Cardiac septum (tissue), 1 donor: ENCODE measurements at places on chromosomes 2 and 18. TPM values are rescaled to one million over a fixed set of nuclear protein-coding genes. Genes with fewer than 3 reads are reported as not detected.

GRCh38 chr18:53745224-53745967 is 479.1 kb downstream of the MBD2 start:
- DNase-seq = no peak

GRCh38 chr2:69518841-69519240 is 81.6 kb upstream of the NFU1 start:
- DNase-seq = no peak

DNA sequence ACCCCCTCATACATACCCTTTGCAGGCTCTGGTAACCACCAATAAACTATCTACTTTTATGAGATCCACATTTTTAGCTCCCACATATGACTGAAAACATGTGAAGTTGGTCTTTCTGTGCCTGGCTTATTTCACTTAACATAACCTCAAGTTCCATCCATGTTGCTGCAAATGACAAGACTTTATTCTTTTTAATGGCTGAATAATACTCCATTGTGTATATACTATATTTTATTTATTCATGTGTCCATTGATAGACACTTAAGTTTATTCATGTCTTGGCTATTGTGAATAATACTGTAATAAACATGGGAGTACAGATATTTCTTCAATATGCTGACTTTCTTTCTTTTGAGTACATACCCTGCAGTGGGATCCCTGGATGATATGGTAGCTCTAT is 45.9 kb downstream of the SCN7A start:
- no peak for DNase-seq

GRCh38 chr2:236317938-236318396 is 53.8 kb upstream of the ASB18 start:
- no peak for DNase-seq

DNA sequence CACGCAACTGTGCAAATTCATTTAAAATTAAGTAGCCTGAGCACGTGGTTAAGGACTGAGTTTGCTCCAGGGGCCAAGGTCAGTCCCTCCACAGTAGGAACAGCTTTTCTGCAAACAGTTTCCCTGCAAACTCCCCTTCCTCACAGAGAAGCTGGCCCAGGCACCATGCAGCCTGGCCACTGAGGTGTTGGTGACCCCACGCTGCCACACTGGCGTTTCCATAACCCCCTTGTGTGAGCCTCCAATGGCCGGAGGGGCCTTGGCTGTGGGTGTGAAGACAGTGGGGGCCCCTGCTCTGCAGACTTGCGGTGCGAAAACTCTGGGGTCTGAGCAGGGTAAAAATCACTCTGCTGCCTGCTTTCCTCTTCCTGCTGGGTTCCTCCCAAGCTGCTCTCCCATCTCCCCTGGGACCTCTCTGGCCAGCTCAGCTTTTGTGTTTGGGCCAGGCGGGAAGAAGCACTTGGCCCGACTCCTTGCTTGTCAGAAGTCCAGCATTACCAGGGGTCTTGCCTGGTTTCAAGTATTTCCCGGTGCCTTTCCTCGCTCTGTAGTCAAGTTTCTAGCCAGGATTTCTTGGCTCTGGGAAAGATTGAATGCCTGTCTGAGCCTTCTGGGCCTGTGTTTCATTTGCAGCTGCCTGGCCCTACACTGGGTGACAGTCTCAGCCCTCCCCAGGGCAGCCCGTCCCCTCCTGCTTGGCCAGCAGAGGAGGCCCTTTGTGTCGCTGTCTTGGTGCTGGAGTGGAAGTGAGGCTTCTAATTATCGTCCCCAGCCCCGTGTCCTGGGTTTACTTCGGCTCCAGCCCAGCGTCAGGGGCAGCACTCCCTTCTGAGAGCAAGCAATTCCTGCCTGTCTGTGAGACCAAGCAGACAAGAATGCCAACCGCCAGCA is 131.4 kb upstream of the SLC1A4 start:
- peak; percentile 81 for DNase-seq

DNA sequence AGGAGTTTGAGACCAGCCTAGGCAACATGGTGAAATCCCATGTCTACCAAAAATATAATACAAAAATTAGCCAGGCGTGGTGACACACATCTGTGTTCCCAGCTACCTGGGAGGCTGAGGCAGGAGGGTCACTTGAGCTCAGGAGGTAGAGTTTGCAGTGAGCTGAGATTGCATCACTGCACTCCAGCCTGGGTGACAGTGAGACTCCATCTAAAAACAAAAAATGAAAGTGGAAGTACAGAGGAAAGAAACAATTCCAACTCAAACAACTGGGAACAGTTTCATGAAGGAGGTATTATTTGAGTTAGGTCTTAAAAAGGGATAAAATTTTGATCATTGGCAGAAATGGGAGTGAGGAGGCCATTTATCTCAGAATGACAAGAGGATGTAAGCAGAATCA is 6.3 kb upstream of the RAB1A start:
- no peak for DNase-seq

- DNase-seq = peak; percentile 87
These were observed at the start of gene CNRIP1 for GRCh38 chr2:68319398-68320117. Gene CNRIP1 (minus strand): TSS chr2:68319949. CDS start chr2:68319400, 549 bp downstream.

GRCh38 chr2:221254299-221254698 is 317.8 kb downstream of the EPHA4 start:
- no peak for DNase-seq

- DNase-seq = no peak
These were observed 7.0 kb downstream of the CROCC2 start for GRCh38 chr2:240912878-240913809.

DNA sequence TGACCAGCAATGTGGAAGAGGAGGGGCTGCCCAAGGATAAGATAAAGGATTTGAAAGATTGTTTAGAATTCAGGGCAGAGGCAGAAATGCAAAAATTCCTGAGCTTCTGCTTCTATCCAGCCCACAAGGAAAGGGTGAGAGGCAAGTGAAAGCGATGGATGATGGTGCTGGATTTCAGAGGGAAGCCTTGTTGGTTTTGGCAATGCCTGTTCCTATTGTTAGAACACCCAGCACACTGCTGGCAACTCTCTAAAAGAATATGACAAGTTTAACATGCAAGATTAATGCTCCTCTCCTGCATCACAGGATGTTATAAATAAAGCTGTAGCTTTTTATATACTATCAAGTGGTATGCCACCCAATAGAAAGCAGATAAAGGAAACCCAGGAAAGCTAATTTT is 92.6 kb downstream of the ZNF385B start:
- DNase-seq = no peak

DNA sequence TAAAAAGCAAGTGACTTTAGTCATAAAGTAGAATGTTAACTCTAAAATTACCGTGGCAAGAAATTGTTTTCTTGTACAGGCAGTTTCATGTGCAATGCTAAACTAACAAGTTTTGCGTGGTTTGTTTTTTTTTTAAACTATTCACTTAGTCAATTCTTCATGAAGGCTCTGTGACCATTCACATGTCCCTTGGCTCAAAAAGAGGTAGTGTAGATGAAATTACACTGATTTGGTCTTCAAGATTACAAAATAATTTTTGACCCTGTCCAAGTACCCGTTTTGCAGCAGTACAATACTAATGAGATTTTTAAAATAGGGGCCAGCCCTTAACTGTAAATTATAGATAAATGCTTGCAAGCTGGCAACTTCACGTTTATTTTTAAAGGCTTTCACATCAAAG is 1.3 kb downstream of the TMEM131 start:
- DNase-seq = no peak

DNA sequence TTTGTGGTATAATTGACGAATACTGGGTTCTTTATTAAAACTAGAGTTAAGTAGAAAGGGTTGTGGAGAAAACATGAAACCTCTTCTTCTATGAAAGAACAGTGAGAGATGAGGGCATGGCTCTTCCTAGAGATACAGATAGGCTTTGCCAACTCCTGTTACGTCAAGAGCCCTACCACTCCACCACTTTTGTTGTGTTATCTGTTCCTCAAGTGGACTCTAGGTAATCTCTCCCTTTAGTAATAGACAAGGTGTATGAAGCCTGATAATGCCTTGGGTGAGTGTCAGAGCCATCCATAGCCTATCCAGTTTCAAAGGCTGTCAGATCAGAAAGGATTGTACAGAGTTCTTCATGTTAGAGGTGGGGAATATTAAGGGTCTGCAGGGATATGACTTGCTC is 176.4 kb downstream of the SETBP1 start:
- no peak for DNase-seq

DNA sequence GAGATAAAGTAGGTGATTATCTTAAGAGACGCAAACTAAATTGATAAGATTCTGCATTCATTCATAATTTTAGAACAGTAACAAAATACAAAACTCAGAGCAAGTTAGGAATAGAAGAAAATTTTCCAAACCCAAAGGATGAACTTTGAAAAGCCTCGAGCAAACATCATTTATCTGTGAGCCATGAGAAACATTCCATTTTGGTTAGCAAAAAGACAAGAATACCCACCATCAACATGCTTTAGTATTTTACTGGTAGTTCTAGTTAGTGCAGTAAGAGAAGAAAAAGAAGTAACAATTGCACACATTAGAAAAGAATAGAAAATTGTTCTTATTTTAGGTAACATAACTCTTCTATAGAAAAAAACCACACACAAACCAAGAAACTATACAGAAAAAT is 291.3 kb upstream of the TCF4 start:
- DNase-seq = no peak

DNA sequence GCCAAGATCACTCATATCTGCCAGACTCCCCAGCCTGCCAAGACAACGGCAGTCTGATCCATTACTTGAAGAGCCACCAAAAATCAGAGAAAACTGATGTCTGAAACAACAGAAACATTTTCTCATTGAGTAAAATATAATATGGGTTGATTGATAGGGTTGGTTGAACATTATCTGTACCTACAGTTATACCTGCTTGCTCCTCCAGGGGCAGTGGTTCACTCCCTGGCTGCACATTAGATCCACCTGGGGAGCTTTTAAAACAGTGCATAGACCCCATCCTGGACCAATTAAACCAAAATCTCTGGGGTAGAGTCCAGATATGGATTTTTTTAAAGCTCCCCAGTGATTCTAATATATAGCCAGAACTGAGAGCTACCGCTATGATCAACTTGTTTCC is 43.6 kb upstream of the SLC14A2 start:
- DNase-seq = no peak

- DNase-seq = no peak
These were observed 256.3 kb downstream of the CCDC178 start for GRCh38 chr18:33184175-33184574.

GRCh38 chr2:11998626-11999378 is 252.4 kb downstream of the LPIN1 start:
- DNase-seq = no peak

- DNase-seq = no peak
These were observed 763.9 kb downstream of the TSN start for GRCh38 chr2:122519366-122519765.

DNA sequence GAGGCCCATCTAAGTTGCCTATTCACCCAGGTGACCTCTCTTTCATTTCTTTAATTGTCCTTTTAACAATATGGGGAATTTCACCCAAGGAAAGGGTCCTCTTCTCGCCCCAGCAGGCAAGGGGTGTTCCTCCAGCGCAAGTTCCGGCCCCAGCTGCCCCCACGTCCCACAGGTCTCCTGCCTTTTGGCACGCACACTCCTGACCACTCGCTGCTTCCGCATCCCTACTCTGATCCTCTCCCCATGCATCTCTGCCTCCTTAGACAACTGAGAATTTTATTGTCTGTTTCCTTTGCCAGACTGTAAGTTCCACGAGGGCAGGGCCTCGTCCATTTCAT is 684 bp upstream of the ARPC2 start:
- no peak for DNase-seq

DNA sequence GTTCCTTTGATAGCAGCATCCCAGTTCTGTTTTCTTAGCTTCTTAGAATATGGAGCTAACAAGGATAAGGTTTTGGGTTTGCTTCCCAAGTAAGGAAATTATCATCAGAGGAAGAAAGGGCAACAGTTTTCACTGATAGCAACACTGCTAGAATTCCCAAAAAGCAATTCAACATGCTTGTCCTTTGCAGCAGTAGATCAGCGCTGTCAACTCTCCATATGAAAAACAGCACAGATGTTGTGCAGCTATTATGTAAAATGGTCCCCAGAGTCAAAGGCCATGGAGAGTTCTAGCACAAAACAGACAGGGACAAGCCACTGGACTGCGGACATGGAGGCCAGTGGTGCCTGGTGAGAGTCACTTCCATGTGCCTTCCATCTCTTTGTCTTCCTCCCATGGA is 135.9 kb upstream of the RNF152 start:
- DNase-seq = no peak

GRCh38 chr2:176613323-176613987 is 344.2 kb downstream of the MTX2 start:
- DNase-seq = no peak

GRCh38 chr2:215727507-215728503 is 285.5 kb downstream of the MREG start:
- DNase-seq = no peak

DNA sequence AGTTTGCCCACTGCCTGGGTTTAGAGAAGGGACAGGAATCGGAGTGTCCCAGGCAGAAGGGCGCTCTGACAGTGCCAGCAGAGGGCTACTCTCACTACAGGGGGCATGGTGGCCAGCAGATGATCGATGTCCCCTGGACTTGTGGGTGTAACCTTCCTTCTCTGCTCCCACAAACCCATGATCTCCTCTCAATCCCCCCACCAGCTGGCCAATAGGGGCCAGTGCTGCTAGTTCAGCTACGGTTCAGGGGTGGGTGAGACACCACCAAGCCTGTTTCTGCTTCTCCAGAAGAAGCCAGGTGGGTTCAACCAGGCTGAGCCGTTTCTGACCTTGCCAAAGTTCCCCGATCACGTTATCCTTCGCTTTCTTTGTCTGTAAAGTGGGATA is 1.3 kb downstream of the NPPC start:
- no peak for DNase-seq

DNA sequence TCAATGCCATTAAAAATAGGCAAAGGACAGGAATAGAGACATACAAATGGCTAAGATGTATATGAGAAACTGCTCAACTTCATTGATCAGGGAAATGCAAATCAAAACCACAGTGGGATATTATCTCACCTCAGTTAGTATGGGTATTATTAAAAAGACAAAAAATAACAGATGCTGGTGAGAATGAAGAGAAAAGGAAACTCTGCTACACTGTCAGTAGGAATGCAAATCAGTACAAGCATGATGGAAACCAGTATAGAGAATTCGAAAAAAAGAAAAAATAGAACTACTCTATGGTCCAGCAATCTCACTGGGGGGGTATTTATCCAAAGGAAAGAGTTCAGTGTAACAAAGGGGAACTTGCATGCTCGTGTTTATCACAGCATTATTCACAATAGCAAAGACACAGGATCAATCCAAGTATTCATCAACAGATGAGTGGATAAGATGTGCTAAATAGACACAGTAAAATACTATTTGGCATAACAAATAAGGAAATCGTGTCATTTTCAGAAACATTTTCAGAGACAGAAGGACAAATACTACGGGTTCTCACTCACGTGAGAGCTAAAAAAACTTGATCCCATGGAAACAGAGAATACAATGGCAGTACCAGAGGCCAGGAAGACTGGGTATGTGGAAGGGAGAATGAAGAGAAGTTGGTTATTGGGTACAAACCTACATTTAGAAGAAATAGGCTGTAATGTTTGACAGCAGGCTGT is 60.6 kb downstream of the CCDC74A start:
- DNase-seq = no peak

The FBXO11 gene
- 36.8 TPM for total RNA-seq

The CAD gene
- 11.0 TPM for total RNA-seq

The TP53I3 gene
- 8.3 TPM for total RNA-seq

The RAMP1 gene
- 253 TPM for total RNA-seq

The DSC1 gene
- total RNA-seq = 10.0 TPM

The CMPK2 gene
- total RNA-seq = 5.5 TPM

The POU3F3 gene
- 0.11 TPM for total RNA-seq

The UGT1A5 gene
- total RNA-seq = not detected

The OSGEPL1 gene
- total RNA-seq = 5.4 TPM
